AML-193 (cell line): ENCODE measurements at places on chromosomes 11 and 22.
A peak's percentile ranks its signal among the peaks of the same experiment; 100 is the strongest.

DNA sequence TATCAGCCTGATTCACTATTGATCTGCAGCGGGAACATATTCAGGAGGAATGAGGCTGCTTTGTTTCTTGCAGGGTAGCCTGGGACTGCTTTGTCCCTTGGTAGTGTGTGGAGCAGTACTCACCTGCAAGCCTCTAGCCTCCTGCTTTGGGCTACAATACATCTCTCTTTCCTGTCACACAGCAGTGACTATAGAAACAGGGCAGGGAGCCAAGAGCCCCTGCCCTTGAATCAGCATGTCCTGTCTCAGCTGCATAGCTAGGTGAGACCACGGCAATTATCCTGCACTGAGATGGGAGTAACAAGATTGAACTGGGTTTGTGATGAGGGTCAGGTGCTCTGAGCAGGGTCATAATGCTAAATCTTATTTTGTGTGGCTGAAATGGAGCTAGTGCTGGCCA, 191.9 kb downstream of the NELL1 start:
- DNase-seq: no peak

- no peak for DNase-seq
Observed at GRCh38 chr11:108929241-108929640, 264.4 kb downstream of the DDX10 start.

GRCh38 chr22:35357883-35358621, 22.8 kb upstream of the HMOX1 start:
- no peak for DNase-seq

DNA sequence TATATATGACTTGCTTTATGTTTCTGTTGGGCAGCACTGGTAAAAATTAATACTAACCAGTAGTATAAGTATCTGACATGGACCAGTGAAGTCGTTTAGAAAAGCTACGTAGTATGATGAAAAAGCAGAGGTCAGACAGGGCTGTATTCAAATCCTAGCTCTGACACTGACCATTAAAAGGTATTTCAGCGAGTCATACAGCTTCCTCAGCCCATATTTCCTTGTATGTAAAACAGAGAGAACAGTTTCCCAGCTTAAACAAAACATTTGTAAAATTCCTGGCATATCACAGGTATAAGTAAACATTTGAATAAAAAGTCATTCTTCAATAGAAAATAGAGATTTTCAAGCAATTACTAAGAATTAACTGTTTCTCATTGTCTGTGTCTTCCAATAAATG, 4.2 kb downstream of the NOX4 start:
- no peak for DNase-seq

DNA sequence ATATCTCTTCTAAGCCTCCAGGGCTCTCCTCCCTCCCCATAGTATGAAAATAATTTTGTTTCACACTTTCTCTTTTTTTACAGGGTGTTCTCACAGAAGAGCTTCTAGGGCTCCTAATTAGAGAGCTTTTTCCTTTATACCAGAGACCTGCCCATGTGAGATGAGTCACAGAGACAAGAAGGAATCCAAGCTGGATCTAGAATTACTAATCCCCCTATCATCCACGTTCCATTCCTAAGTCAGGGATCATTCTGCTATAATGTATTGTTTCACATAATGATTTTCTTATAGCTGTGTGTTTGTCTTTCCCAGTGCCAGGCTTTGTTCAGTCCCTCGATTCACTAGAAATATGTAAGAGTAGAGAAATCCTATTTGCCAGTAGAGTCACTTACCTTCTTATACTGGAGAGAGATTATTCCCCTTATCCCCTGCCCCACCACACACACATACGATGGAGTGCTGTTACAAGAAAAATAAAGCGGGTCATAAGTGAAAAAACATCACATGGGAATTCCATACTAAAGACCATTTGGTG, 778.3 kb upstream of the LRRC4C start:
- DNase-seq: no peak

- DNase-seq: peak; percentile 18
Observed at GRCh38 chr11:18731949-18732821, 6.2 kb upstream of the IGSF22 start.

DNA sequence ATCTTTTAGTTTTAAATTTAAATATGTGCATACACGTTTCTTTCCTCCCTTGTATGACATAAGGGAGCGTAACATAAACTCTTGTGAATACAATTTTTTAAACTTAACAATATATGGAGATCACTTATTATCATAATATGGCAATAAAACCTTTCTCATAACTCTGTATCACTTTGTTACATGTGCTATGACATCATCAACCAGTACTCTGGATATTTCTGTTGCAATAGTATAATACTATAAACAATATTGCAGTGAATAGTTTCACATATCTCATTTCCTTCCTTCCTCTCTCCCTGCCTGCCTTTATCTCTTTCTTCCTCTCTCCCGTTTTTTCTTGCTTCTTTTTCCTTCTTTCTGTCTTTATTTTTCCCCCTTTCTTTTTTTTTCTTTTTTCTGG, 1278.0 kb upstream of the CNTN5 start:
- no peak for DNase-seq

- DNase-seq: no peak
Observed at GRCh38 chr11:70668204-70669202, 270.2 kb downstream of the CTTN start.

- DNase-seq: no peak
Observed at GRCh38 chr22:44597616-44598015, 99.6 kb upstream of the RTL6 start.
